ENCODE measurements at places on chromosomes 3 and 15.

DNA sequence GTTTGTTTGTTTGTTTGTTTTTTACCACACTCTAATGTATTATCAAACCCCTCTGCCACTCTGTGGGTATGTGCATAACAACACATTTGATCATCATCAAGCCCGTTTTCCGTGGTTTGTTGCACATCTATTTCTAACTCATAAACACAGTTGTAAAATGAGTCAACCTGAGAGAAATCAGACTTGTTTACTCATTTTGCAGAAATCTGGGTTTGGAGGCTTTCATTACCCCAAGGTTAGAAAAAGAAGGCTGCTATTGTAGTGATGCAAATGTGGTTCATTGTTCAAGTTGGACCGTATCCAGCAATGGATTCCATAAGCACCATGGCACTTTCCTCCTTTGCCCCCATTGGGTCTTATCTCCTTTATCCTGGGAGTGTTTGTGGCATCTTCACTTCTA is 353.2 kb upstream of the SOX2 start:
- DNase-seq, result no peak

DNA sequence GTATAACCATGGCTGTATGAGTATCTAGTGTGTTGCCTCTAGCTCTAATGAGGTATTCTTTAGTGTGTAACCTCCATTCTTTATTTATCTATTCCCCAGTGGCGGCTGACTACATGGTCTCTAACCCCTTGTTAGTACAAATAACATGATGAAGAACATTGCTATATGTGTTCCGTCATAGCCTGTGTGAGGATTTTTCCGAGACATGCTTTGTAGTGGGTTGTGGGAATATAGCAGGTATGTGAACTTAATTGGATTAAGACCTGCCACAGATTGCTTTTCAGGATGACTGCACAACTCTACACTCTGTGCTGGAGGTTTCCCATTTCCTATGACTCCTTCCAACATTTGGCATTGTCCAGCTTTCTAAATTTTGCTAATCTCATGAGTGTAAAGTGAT is 563.4 kb downstream of the ROBO1 start:
- no peak for DNase-seq

- peak; percentile 51 for DNase-seq
Measured at GRCh38 chr15:41904541-41905005, 10.7 kb upstream of the SPTBN5 start.

DNA sequence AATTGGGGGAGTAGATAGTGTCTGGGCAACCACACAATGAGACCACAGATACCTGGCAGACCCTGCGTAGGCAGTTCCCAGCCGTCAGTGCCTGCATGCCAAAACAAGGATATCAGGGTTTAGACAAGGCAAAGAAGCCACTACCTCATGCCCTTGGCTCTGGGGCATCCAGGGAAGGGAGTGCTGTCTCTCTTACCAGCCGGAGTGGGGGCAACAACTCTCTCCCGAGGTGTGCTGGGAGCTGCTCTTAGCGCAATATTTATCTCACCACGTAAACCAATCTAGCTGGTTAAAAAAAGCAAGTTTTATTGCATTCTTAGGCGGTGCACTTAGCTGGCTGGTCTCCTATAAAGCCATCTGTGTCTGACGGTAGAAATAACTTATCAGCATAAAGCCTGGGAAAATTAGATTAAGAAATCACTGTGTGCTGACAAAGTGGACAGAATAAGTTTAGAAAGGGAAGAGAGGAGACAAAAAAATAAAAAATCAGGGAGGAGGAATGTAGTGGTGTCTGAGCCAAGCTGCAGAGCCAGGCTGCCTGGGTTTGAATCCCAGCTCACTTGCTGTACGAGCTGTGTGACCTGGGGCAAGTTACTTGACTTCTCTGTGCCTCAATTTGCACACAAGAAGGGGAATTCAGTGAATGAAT is 273.2 kb downstream of the PDZRN3 start:
- DNase-seq, result no peak

- no peak for DNase-seq
Measured at GRCh38 chr3:127258733-127259132, 29.1 kb downstream of the PRR20G start.

- no peak for DNase-seq
Measured at GRCh38 chr3:157683668-157684067, 180.5 kb upstream of the VEPH1 start.

DNA sequence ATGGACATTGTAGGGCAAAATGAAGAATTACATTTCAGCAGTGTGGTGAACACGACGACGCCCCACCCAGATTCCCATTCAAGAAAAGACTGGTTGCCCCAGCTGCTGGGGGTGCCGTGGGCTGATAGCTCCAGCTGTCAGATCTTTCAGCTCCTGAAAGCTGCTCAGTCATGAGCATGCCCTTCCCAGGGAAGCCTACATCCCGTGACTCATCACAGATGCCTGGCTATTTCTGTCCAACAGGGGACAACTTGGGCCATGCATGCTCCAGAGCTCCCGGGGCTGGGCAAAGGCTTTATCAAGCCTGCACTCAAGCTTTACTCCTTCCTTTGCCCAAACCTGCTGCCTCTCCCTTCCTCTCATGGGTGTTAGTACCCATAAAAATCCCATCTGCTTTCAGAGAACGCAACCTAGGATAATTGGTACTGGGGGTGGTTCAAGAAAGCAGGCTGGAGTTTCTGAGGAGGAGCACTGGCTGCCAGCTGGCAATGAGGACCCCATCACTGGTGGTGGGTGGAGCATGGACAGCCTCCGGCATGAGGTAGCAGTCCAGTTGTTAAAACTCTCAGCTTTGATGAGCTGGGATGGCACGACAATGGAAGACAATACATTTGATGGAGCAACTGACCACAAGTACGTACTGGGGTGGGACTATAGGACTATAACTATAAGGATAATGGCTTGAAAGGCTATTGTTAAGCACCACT is 16.4 kb upstream of the ST8SIA2 start:
- DNase-seq, result no peak

- no peak for DNase-seq
Measured at GRCh38 chr3:76514836-76515235, 525.1 kb upstream of the ROBO2 start.

GRCh38 chr3:17584066-17584465 is 158.4 kb downstream of the TBC1D5 start:
- DNase-seq, result no peak

- no peak for DNase-seq
Measured at GRCh38 chr15:90188914-90189748, 12.0 kb upstream of the SEMA4B start.

GRCh38 chr15:31412824-31413223 is 86.2 kb downstream of the KLF13 start:
- DNase-seq, result no peak

DNA sequence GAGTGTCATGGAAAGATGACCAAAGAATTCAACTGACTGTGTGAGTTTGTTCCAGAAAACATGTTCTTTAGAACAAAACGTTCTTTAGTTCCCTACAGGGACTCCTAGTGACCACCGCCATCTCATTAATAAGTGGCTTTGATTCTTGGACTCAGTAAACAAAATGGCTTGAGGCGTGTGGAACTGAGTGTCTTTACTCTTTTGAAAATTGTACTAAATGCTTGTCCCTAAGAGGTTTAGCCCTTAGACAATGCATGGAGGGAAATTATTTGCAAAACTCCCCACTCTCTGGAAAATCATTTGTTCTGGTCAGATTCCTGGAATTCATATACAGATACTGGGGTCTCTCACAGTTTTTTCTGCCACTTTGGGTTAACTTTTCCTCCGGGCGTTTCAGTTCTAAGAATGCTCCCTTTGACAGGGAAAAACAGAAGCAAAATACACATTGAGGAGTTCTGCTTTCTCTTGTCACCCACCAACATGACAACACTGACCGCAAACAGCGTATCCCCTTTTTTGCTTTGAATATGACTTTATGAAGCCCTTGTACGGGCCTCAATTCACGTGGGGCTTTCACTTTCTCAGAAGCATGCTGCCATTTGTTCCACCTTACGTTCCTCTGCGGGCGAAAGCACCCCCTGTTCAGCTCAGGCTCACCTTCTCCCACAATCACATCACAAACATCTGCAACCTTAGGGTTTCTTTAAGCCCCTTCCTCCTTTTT is 15.3 kb upstream of the NRROS start:
- no peak for DNase-seq

GRCh38 chr3:12622335-12622734 is 41.6 kb downstream of the RAF1 start:
- DNase-seq, result no peak

DNA sequence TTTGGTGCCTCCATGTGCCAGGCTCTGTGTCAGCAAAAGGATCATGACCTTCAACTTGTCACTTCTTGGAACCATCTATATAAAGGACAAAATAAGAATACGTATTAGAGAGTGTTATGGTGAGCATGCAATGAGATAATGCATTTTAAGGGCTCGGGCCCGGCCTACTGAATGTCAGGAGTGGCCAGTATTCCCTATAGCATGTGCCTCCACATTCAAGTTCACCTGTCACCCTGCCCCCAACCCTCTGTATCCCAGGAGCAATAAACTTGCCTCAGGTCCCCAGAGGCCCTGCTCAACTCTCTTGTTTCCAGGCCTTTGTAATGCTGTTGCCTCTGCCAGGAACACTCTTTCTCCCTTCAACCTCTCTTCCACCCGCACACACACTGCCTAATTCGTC is 90.2 kb upstream of the SLC6A11 start:
- no peak for DNase-seq

GRCh38 chr3:183586477-183586876 is 31.0 kb upstream of the KLHL6 start:
- DNase-seq, result no peak

- no peak for DNase-seq
Measured at GRCh38 chr15:89341316-89342005, 6.8 kb upstream of the POLG start.

DNA sequence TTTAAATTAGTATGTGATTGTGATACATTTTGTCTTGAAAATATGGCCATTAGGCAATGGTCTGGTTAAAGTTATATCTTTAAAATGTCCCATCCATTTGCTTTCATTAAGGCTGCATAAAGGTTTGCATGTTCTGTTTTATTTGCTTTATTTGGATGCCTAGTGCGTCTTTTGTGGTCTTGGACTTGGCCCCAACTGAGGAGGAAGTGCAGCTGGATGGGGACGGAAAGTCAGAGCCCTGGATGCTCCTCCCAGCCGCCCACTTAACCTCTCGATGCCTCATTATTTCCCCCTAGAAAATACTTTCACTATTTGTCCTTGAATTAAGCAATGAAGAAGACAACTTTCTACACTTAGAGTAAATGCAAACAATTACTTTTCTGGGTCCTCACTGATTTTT is 898.2 kb downstream of the MCTP2 start:
- no peak for DNase-seq

DNA sequence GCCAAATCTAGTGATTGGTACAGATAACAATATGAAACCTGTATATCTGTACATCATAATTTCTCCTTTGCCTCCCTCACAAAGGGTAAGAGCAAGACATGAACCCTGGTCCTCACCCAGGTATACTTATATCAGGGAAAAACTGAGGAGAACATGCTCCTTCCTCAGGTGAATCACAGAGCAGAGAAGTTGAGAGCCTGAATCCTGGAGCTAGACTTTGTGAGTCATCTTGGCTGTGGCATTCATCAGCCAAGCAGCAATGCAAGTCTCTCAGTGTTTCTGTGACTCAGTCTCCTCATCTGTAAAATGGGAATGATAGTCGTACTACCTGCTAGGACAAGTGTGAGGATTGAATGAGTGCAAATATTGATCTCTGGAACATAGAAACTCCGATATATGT is 165.7 kb upstream of the ADAMTS9 start:
- DNase-seq, result no peak

- no peak for DNase-seq
Measured at GRCh38 chr3:43353923-43354670, 67.8 kb downstream of the SNRK start.

DNA sequence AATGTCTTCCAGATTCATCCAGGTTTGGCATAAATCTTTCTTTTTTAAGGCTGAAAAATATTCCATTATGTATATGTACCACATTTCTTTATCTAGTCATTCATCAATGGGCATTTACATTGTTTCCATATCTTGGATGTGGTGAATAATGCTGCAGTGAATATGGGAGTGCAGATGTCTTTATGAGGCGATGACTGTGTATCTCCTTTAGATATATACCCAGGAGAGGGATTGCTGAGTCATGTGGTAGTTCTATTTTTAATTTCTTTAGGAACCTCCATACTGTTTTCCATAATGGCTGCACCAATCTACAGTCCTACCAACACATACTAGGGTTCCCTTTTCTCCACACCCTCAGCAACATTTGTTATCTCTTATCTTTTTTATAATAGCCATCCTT is 96.3 kb downstream of the LRRC28 start:
- DNase-seq, result no peak

GRCh38 chr15:77493324-77493907 is 72.7 kb downstream of the HMG20A start:
- no peak for DNase-seq

GRCh38 chr3:136595913-136596697 is 156.1 kb downstream of the STAG1 start:
- DNase-seq, result no peak

- peak; percentile 68 for DNase-seq
Measured at GRCh38 chr15:73700041-73700842, 16.1 kb downstream of the CD276 start.

GRCh38 chr3:43998836-43999727 is 242.6 kb upstream of the TOPAZ1 start:
- no peak for DNase-seq

DNA sequence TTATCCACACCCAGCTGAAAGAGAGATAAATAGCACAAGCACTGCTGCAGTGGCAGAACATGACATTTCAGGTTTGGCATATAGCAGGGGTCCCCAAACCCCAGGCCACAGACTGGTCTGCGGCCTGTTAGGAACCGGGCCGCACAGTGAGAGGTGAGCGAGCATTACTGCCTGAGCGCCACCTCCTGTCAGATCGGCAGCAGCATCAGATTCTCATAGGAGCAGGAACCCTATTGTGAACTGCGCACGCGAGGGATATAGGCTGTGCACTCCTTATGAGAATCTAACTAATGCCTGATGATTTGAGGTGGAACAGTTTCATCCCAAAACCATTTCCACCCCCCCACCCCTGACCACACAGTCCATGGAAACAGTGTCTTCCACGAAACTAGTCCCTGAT is 54.6 kb downstream of the CCR4 start:
- DNase-seq, result peak; percentile 37

GRCh38 chr3:178517665-178518334 is 18.4 kb upstream of the KCNMB2 start:
- no peak for DNase-seq

DNA sequence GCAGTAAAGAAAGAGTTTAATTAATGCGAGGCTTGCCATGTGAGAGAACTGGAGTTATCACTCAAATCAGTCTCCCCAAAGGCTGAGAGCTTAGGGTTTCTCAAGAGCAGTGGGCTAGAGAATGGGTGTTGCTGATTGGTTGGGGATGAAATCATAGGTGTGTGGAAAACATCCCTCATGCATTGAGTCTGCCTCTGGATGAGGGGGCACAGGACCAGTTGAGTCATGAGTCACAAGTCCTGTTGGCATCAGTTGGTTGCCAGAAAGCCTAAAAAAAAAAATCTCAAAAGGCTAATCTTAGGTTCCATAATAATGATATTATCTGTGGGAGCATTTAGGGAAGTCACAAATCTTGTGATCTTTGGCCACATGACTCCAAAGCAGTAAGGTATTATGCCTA is 800.3 kb downstream of the TUSC7 start:
- no peak for DNase-seq

All from effector memory CD4-positive, alpha-beta T cell (primary cell).